Hindlimb muscle (tissue), 1 donor: ENCODE measurements at places on chromosomes 12 and 14. TPM values are rescaled to one million over a fixed set of nuclear protein-coding genes. Genes with fewer than 3 reads are reported as not detected.

The PTPN6 gene
- 6.8 TPM for polyA plus RNA-seq

DNA sequence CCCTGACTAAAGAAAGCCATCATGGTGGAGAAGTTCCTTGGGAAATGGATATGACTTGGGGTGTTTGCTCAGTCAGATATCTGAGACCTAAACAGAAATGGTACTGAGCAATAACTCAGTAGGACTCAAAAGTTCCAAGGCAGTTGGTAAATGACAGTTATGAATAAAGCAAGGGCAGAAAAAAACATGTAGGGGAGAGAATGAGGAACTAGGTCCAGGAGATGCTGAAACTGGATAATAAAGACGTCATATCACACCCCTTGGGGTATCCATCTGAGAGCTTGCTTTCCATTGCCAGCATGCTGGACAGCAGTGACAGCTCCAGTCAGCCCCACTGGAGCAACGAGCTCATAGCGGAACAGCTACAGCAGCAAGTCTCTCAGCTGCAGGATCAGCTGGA is 37.5 kb downstream of the RPGRIP1 start:
- DNase-seq = no peak

- DNase-seq = no peak
These were observed 1389.3 kb downstream of the AACS start for GRCh38 chr12:126454581-126454980.

DNA sequence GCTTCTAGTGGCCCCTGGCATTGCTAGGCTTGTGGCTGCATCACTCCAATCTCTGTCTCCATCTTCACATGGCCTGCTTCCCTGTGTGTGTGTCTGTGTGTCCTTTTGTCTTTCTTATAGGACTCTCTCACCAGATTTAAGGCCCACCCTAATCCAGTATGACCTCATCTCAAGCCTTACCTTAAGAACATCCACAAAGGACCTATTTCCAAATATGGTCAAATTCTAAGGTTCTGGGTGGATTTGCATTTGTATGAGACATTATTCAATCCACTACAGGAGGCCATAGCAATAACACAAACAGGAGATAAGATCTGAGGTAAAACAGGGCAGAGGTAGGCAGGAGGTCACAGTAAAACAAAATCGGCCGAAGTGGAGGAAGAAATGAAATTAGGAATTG is 375.9 kb downstream of the BTG1 start:
- no peak for DNase-seq

DNA sequence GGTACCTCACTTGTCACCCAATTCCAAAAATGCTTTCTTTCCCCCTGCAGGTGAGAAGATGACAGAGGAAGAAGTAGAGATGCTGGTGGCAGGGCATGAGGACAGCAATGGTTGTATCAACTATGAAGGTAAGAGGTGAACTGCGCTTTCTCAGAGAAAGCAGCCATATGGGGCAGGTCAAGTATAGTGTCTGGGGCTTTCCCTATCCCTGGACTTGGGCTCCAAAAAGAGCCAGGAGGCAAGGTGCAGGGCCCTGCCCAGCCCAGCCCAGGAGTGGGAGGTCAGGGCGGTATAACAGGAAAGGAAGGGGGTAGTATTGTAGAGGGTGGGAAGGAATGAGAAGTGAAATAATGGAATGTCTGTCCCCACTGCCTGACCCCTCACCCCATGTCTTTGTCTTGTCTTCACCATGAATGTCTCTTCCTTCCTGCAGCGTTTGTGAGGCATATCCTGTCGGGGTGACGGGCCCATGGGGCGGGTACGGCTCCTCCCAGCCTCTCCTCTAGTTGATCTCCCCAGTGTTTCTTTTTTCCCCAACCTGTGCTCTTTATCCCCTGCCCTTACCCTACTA is 2.1 kb downstream of the MYL6 start:
- no peak for DNase-seq
